ENCODE measurements at places on chromosomes 12 and 14.

DNA sequence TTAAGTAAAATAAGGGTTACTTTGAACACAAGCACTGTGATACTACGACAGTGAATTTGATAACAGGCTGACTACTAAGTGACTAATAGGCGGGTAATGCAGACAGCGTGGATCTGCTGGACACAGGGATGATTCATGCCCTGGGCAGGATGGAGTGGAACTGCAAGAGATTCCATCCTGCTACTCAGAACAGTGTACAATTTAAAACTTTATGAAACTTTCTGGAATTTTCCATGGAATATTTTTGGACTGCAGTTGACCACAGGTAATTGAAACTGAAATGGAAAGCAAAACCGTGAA is 46.0 kb downstream of the YEATS4 start:
- no peak for DNase-seq

GRCh38 chr12:57139796-57140649 is 7.4 kb downstream of the LRP1-AS start:
- DNase-seq, result no peak

DNA sequence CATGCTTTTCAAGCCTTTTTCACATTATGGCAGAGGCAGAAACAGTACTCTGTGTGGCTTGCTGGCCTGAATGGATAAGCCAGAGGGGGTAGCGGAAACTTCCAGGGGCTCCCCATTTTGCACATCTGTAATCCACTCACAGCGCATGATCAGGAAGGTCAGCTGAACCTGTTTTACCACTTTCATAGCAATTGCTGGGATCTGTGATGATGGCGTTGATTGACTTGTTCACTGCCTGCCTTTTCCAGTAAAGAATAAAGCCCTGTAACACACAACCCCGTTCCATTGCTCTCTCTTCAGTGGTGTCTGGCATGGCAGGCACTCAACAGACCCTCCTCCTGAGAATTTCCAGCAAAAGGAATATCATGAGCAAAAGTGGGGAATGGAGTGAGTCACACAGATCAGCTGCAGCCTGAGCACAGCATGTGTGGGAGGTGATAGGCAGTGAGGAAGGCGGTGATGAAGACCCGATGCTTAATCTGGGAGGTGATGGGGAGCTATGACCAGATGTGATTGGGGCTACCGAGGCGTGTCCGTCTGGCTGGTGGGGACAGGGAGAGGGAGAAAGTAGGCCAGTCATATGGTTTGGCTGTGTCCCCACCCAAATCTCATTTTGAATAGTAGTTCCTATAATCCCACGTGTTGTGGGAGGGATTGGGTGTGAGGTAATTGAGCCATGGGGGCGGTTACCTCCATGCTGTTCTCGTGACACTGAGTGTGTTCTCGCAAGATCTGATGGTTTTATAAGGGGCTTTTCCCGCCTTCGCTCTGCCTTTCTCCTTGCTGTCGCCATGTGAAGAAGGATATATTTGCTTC is 44.7 kb upstream of the CHST11 start:
- no peak for DNase-seq

- DNase-seq, result no peak
Observed at GRCh38 chr14:64465191-64465822, at the start of gene AKAP5. TSS of gene AKAP5 (plus strand) at chr14:64465499. CDS start at chr14:64468395, 2,896 bp downstream.

DNA sequence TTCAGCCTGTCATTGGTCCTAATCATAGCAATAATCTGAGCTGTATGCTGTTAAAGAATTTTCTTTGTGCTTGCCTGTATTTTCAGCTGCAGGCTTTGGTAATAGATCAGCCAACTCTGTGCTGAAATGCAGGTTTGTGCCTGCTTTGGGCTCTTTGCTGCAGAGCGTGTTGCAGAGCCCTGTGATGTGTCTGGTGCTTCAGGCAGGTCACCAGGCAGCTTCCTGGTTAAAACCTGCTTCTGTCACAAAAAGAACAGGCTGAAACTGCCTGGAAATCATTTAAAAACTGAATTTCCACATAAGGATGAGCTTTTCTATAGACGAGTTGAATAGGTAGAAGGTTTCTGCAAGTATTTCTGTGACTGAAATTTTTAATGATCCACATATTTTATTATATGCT is 3.1 kb downstream of the DIP2B start:
- DNase-seq, result no peak

DNA sequence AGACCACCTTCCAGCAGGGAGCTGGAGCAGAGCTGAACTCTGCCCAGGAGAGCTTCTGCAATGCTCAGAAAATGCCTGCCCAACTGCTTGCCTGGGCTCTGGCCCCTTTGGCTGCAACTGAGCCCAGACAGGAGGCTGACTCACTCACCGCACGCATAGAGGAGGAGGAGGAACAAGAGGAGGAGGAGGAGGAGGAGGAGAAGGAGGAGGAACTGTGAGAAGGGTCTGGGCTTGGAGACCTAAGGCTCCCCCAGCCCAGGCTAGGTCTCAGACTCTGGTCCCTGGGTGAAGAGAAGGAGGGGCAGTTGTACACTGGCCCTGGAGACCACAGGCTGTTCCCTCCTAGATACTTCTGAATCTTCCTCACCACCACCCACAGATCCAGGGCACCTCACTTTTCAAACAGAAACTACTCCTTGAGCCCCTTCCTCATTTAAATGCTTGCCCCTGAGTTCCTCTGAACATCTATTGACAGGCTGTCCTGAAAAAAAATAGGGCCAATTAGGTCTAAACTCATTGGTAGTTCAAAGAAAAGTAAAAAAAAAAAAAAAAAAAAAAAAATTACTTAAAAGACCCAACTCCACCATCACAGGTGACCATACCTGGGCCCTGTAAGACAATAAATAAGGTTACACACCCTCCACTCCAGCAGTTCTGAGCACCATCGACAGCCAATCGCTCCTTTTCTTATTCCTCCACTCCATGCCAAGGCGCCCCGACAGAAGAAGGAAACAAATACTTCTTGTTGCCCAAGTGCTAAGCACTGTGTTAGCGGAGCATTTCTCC is 674 bp downstream of the VDR start:
- peak; percentile 65 for DNase-seq

DNA sequence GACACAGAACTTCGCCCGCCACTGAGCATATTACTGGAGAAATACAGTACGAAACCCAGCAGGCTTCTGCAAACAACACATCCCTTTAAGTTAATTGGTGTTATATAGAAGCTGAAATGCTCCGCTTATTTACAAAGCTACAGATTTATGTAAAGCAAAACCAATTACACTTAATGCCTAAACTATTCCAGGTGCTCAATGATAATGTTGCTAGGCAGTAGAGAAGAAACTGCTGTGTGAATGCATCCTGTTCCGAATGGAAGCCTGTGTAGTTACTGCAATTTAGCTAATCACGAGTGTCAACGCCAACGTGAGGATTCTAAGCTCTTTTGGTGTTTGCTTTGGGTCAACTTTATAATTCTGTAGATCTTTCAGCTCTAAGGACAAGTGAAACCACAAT is 89.8 kb downstream of the SLC15A5 start:
- no peak for DNase-seq

GRCh38 chr14:74965486-74966153 is 10.2 kb upstream of the PGF start:
- DNase-seq, result no peak

DNA sequence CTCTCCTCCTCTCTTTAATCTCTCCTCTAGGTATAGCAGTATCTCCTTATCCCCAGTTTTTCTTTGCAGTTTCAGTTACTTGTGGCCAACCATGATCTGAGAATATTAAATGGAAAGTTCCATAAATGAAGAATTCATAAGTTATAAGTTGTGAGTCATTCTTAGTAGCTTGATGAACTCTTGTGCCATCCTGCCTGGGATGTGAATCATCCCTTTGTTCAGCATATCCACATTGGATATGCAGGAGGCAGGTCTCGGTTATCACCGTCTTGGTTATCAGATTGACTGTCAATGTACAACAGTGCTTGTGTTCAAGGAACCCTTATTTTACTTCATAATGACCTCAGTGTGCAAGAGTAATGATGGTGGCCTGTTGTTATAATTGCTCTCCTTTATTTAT is 134.0 kb downstream of the TMEM117 start:
- no peak for DNase-seq

DNA sequence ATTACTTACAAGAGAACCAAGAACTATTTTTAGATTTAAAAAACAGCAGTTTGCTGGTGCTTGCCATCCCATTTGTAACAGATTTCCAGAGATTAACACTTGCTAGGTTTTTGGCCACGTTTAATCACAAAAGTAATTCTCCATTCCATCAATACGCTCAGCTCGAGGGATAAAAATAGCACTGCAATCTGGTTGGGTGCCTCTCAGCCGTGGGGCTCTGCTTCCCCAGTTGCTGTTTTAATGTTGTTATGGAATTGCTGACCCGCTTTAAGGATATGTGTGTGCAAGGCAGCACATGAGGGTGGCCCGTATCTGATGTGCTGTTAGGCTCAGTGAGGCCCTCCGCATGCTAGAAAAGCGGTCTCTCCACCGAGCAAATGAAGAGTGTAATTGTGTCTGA is 222.2 kb upstream of the TMEM260 start:
- no peak for DNase-seq

DNA sequence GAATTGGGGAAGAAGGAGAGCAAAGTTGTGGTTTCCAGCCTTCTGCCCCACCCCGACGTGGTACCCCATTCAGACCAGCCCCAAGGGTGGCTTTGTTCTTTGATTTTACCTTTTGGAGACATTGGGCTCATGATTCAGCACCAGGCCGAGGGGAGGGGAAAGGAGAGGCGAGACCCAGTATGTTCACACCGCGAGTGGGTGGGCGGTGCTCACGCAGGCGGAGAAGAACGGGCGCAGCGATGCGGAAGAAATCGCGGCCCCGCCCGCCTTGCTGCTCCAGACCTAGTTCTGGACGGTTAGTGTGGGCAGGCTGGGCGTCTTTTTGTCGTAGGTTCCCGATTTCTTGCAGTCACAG is 963 bp downstream of the ATL1 start:
- DNase-seq, result no peak

DNA sequence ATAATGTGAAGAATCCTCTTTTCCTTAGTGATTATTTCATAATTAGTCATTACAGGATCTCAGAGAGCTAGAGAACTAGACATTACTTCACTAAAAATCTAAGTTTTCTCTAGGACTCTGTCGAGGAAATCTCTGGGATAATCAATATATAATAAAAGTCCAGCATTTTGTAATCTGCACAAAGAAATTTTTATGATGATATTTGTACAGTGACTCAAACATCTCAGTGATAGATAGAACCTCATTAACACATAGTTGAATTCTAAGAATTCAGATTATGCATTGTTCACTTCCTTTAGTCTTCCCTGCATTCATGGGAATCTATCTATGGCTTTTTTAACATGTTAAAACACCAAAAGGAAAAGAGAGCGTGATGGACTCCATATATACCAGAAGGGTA is 11.0 kb downstream of the ITPR2 start:
- no peak for DNase-seq

DNA sequence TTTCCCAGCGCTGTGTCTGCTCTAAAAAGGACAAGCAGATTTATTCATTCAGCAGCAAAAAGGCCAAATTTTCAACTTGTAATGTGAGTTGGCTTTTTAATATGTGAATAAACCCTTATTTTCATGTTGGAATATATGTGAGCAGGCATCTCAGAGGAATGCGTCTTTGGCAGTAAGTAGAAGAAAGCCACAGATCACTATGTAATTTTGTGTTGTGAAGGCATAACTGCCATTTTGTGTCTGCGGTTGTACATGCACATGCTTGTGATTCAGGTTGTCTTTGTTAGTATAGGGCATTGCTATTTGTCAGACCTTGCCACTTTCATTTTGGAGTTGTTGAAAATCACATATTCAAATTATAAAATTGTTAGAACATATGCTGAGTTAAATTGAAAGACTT is 398.8 kb upstream of the RGS6 start:
- DNase-seq, result no peak

DNA sequence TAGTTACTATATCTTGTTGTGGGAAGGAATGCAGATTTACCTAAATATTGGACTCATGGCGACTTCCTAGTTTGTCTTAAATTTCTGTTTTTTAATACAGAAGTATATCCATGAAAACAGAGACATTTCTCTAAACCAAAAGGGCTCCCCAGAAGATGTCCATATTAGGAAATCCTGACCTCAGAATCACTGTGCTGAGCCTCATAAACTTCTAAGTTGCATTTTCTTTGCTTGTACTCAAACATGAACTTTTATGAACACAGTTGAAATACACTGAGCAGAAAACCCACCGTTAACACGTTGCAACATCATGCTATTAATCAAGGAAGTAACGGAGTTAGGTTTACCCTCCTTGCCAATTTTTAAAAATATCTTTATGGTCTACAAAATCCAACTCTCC is 42.9 kb upstream of the NR2C1 start:
- no peak for DNase-seq

GRCh38 chr12:111978545-111978944 is 34.4 kb downstream of the TMEM116 start:
- DNase-seq, result no peak

GRCh38 chr12:27324530-27324929 is 8.1 kb upstream of the BMAL2 start:
- DNase-seq, result no peak

GRCh38 chr14:28163897-28164296 is 602.7 kb upstream of the FOXG1 start:
- DNase-seq, result no peak

- no peak for DNase-seq
Observed at GRCh38 chr12:9319842-9320173, 111.6 kb upstream of the PZP start.

DNA sequence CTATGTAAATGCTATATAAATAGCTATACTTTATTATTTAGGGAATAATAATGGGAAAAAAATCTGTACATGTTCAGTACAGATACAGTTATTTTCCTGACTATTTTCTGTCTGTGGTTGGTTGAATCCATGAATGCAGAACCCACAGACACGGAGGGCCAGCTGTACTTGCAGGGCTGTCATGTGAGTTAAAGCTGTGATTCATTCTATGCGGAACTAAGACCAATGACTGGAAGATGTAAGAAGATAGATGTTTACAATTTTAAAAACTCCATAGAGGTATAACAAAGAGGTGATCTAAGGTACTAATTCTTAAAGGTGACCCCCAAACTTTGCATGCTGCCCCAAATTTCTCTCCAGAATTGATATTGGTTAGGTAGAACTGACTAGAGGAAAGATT is 14.6 kb downstream of the PCNX4 start:
- DNase-seq, result no peak

- DNase-seq, result no peak
Observed at GRCh38 chr14:65846196-65846868, 433.8 kb downstream of the FUT8 start.

DNA sequence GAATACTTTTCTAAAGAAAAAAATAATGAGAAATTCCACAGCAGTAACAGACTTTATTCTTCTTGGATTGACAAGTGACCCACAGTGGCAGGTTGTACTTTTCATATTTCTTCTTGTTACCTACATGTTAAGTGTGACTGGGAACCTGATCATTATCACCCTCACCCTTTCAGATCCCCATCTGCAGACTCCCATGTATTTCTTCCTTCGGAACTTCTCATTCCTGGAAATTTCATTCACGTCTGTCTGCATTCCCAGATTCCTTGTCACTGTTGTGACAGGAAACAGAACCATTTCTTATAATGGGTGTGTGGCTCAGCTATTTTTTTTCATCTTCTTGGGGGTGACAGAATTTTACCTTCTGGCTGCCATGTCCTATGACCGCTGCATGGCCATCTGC is 2.3 kb downstream of the OR6C75 start:
- no peak for DNase-seq
